ENCODE measurements at places on chromosomes 1 and 21. TPM values are rescaled to one million over a fixed set of nuclear protein-coding genes. Genes with fewer than 3 reads are reported as not detected.

Gene PRRX1
- 2.5 TPM for total RNA-seq

DNA sequence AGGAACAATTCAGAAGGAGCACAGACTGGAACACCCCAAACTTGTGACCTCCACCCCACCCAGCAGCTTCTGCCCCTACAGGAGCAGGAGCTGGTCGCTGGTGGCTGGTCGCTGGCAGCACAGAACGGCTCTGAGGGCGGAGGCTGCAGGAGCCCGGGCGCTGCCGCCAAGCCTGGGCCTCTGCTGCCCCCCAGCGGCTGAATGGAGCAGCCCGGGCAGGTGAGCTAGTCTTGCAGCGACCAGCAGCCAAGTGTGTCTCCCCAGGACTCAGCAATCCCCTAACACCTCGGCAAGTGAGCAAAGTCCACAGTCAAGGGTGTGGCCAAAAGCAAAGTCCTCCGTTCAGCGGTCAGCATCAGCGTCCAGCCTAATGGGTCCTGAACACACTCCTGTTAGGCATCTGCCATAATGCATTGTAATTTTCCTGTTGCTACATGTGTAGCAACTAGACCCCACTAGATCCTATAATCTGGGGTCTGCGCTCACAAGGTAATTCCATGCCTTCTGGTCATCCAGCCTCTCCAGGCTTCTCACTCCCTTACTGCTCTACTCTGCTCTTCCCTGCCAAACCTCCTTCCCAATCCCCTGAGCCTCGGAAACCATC is 12.1 kb upstream of the GJB5 start:
- peak; percentile 89 for DNase-seq

DNA sequence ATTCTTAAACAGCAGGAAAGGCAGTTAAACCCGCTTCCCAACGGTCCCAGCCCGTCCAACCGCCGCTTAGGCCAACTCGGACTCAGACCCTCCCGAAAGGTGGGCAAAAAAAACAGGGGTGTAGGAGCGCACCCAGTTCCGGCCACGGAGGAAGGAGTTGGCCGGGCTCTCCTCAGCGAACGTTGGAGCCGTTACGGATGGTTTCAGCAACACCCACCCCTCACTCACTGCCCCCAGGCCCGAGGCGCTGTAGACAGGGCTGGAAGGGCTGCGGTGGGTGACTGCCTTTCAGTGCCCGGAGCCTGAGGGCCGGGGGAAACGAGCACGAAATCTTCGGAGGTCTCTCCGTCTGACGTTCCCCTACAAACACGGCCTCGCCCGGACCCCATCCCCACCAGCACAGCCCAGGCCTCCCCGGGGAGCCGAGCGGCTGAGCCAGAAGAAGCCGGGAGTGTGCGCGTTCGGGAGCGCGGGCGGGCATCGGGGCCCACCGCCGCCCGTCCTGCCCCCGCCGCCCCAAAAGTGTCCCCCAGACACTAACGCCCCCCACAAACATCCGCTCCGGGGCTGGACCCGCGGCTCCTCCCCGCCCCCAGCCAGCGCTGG is 1.3 kb downstream of the KDM5B start:
- no peak for DNase-seq

- no peak for DNase-seq
Measured at GRCh38 chr1:10140981-10141380, 69.4 kb upstream of the KIF1B start.

Gene KCNH1
- 2.2 TPM for total RNA-seq

- DNase-seq, result no peak
Measured at GRCh38 chr1:203888807-203889251, 27.4 kb downstream of the SNRPE start.

Measured in transverse colon (tissue), 4 donors.